Heart right ventricle (tissue), 16 donors: ENCODE measurements at places on chromosomes 2 and 18. TPM values are rescaled to one million over a fixed set of nuclear protein-coding genes. Genes with fewer than 3 reads are reported as not detected.

- no peak overlapping the region for H3K4me3 ChIP-seq
- H3K27me3 ChIP-seq: no peaks in the 10 kb centered on the region
- H3K4me1 ChIP-seq: no peaks in the 10 kb centered on the region
- H3K36me3 ChIP-seq: no peaks in the 10 kb centered on the region
- no peak for DNase-seq
- H3K27ac ChIP-seq: no peak overlapping the region
Observed at GRCh38 chr2:138415985-138416384, 85.6 kb upstream of the SPOPL start.

ANKRD30BL gene
- total RNA-seq: not detected

GRCh38 chr2:156182132-156182531, 150.4 kb downstream of the NR4A2 start:
- no peaks in the 10 kb centered on the region for H3K36me3 ChIP-seq
- H3K4me1 ChIP-seq: no peaks in the 10 kb centered on the region
- H3K4me3 ChIP-seq: no peak overlapping the region
- H3K27ac ChIP-seq: no peak overlapping the region
- peaks cover 4% of the 10 kb centered on the region for H3K27me3 ChIP-seq

PRADC1 gene
- total RNA-seq: 93.2 TPM

RNF181 gene
- total RNA-seq: 117 TPM

GRCh38 chr2:65300134-65300760, 72.6 kb downstream of the ACTR2 start:
- no peaks in the 10 kb centered on the region for H3K36me3 ChIP-seq
- H3K27ac ChIP-seq: peak overlapping the region; percentile 65
- DNase-seq: peak; percentile 80
- peaks cover 35% of the 10 kb centered on the region for H3K4me1 ChIP-seq

SERPINB5 gene
- not detected for total RNA-seq
